ENCODE measurements at places on chromosomes 5 and 9. TPM values are rescaled to one million over a fixed set of nuclear protein-coding genes. Genes with fewer than 3 reads are reported as not detected.
A peak's percentile ranks its signal among the peaks of the same experiment; 100 is the strongest.

TAF11L10 gene
- not detected for polyA plus RNA-seq

KCNT1 gene
- polyA plus RNA-seq = 4.4 TPM

PDE6A gene
- polyA plus RNA-seq = 0.05 TPM

QRFP gene
- 0.24 TPM for polyA plus RNA-seq

CSF2 gene
- polyA plus RNA-seq = not detected

ZNF366 gene
- polyA plus RNA-seq = not detected

UBLCP1 gene
- 18.4 TPM for polyA plus RNA-seq

TLN1 gene
- polyA plus RNA-seq = not detected

- no peak for DNase-seq
Observed at GRCh38 chr9:94286116-94286515, 27.0 kb downstream of the ZNF169 start.

- no peak for DNase-seq
Observed at GRCh38 chr9:132185073-132186009, 23.5 kb downstream of the NTNG2 start.

DNA sequence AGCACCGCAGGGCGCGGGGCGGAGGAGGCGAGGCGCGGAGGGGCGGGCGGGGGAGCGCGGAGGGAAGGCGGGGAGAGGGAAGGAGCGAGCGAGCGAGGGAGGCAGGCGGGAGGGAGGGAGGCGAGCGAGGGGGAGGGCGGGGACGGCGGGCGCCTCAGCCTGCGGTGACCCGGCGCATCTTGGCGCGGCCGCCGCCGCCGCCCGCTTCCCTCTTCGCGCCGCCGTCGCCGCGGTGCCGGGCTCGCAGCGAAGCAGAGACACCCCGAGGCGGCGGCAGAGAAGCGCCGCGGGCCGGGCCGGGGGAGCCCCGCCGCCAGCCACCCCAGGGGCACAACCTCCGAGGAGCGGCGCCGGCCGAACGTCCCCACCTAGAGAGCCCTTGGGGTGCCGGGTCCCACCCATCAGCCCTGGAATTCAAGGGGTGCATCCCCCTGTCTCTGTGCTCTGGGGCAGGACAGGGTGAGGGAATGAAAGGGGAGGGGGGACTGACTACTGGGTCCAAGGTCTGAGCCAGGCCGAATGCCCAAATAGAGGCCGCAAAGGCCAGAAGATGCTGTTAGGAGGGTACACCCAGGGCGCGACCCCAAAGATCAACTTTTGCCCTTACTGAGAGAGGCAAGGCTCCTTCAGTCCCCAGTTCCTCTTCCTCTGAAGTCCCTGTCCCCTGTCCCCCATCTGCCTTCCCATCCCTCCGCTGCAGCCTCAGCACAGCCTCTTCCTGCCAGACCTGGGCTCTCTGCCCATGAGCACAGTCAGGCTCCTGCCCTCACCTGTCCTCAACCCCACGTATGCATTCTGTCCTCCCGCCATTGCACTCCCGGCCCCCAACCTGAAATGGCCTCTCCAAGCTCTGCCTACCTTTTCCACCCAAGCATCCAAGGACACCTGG lies at the start of gene ADAMTS2:
ADAMTS2 (minus strand) TSS at position 29 of the 889 bp plus-strand sequence. CDS start 133 bp downstream, outside the sequence.
- peak; percentile 70 for DNase-seq
